Heart right ventricle (tissue), 16 donors: ENCODE measurements at places on chromosomes 12 and 14. TPM values are rescaled to one million over a fixed set of nuclear protein-coding genes. Genes with fewer than 3 reads are reported as not detected.

GRCh38 chr14:55822906-55823305, 242.9 kb downstream of the KTN1 start:
- H3K4me1 ChIP-seq: no peaks in the 10 kb centered on the region
- DNase-seq: no peak
- H3K27me3 ChIP-seq: no peaks in the 10 kb centered on the region
- H3K27ac ChIP-seq: no peak overlapping the region
- no peaks in the 10 kb centered on the region for H3K36me3 ChIP-seq
- no peak overlapping the region for H3K4me3 ChIP-seq

GRCh38 chr12:30063435-30063945, 279.7 kb upstream of the TMTC1 start:
- H3K4me3 ChIP-seq: no peak overlapping the region
- H3K27ac ChIP-seq: no peak overlapping the region
- H3K36me3 ChIP-seq: no peaks in the 10 kb centered on the region
- no peaks in the 10 kb centered on the region for H3K4me1 ChIP-seq

- DNase-seq: no peak
- peak overlapping the region; percentile 65 for H3K27ac ChIP-seq
- peaks cover 9% of the 10 kb centered on the region for H3K4me1 ChIP-seq
- no peaks in the 10 kb centered on the region for H3K27me3 ChIP-seq
These were observed 61.1 kb downstream of the PITPNM2 start for GRCh38 chr12:123089631-123090353.

The LRRC10 gene
- total RNA-seq: 48.1 TPM

The C12orf50 gene
- 0.07 TPM for total RNA-seq
